Activated T-helper 17 cell treated with anti-CD3 and anti-CD28 coated beads, Interleukin-2, amount 50 U/mL, for 72 hours (primary cell): ENCODE measurements at places on chromosomes 2 and 18.

DNA sequence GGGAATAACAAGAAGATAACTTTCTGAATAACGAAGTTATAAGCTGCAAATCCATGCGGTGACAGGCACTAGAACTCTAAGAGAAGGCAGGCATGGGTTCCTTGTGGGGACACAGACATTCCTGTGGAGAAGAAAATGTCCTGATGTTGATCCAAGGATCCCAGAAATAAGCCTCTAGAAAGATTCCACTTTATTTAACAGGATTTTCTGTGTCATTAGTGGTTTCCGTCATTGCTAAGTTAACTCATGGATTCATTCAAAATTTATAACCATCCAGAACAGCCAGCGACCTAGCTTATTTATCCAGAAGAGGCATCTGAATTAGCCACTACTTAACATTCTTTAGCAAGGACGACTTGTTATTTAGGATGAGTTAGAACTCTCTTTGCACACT lies 10.0 kb upstream of the CD302 start:
- no peak overlapping the region for H3K27ac ChIP-seq
- ATAC-seq = no peak
- peaks cover 82% of the 10 kb centered on the region for H3K36me3 ChIP-seq

- peaks cover 7% of the 10 kb centered on the region for H3K27me3 ChIP-seq
- H3K4me3 ChIP-seq = no peak overlapping the region
- ATAC-seq = no peak
- no peaks in the 10 kb centered on the region for H3K4me1 ChIP-seq
Observed at GRCh38 chr18:73879766-73880165, 267.9 kb downstream of the FBXO15 start.

DNA sequence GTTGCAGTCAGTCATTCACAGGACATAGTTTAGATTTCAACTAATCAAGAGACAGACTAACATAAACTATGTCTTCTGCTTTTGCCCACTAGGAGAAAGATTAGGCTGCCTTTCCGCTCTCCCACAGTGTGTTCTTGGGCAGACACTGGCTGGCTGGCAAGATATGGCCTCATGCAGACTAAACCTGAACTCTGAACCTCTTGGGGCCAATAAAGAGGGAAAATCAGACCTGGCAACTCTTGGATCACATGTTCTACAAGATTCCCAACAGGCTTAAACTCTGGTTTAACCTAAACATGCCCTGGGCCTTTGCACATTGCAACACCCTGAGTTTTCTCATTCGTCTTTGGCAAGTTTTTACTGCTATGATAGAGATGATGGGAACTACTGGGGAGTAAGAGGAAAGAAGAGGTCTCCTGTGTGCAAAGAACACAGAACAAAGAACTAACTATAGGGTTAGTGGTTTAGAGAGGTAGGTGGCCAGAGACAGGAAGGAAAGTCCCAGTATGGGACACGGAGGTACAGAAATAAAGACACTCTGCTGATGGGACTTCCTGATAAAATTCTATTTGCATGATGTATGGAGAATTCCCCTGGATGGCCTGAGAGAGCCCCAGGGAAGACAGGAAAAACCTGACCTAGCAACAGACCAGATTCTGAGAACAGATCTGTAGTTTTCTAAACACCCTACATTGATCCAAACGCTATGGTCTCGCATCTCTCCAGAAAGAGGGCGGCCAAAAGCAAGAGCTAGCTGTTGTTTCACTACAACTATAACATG lies 2.0 kb upstream of the ATRAID start:
- no peaks in the 10 kb centered on the region for H3K27me3 ChIP-seq
- no peak for ATAC-seq
- H3K36me3 ChIP-seq = peaks cover 65% of the 10 kb centered on the region
- H3K4me3 ChIP-seq = peak overlapping the region; percentile 36
- peaks cover 36% of the 10 kb centered on the region for H3K4me1 ChIP-seq

- no peak overlapping the region for H3K4me3 ChIP-seq
- H3K27ac ChIP-seq = no peak overlapping the region
- no peaks in the 10 kb centered on the region for H3K27me3 ChIP-seq
- ATAC-seq = no peak
Observed at GRCh38 chr2:30649278-30649677, 158.0 kb downstream of the CAPN13 start.

DNA sequence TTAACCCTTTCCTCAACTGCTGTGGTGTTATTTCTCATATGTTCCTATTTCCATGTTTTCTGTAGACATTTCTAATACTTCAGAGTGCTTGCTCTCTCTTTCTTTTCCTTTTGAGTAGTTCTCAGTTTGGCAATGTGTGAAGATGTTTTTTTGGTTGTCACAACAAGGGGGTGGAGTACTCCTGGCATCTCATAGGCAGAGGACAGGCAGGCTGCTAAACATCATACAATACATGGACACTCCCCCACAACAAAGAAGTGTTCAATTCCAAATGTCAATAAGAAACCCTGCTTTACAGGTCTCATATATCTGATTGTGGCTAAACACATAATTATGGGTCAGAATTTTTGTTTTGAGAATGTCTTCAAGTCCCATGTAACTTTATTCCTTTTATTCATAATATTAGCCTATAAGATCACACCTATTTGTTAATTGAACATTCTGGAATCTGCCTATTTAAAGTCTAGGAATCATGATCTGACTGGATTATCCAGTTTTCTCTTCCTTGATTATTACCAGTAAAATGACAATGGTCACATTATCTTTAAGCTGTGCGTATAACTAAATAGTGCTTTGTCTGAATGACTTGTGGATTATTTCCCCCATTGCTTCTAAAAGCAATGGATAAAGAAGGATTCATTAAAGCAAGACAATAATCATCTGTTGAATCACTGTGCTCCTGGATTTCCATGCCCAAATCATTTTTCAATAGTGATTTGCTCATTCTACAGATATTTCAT lies 46.8 kb upstream of the ITPRID2 start:
- ATAC-seq = no peak
- H3K4me1 ChIP-seq = no peaks in the 10 kb centered on the region
- peaks cover 5% of the 10 kb centered on the region for H3K27me3 ChIP-seq

GRCh38 chr18:46679846-46680598 lies 23.0 kb upstream of the LOXHD1 start:
- H3K27ac ChIP-seq = no peak overlapping the region
- no peaks in the 10 kb centered on the region for H3K36me3 ChIP-seq
- H3K27me3 ChIP-seq = peaks cover 6% of the 10 kb centered on the region
- no peak overlapping the region for H3K4me3 ChIP-seq

DNA sequence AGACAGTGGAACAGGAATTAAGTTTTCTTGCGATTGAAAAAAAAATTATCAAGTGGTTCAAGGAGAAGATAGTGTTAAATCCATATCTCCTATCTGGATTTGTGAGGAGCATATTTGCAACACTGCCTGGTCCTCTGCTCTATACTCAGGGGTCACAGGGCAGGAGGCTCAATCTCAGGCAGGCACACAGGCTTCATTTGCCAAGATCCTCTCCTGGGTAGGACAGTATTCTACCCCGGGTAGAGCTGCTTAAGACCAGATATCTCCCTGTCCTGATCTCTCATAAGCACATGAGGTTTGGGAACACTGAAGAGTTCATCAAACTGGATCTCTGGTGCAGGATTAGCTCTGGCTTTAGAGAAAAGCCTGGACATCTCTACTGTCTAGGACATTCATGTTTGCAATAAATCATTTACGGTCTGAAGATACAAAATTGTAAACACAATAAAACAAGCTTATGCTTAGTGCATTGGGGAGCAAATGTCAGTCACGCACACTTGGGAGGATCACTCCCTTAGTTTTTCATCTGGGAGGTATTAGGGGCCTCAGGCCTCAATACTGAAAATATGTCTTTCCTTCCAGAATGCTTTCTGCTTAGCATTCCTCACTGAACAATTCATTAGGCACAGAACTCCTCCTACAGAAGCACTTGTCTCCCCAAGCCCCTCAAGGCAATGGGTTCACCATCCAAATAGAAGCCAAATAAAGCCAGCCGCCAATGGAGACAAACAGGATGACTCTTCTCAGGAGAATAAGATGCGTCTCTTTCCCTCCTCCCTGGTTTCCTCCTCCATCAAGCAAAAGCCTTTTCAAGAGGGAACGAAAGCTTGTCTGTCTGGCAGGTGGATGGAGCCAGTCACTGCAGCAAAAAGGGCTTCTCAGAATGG lies 34.1 kb upstream of the LCLAT1 start:
- no peaks in the 10 kb centered on the region for H3K36me3 ChIP-seq
- no peak overlapping the region for H3K27ac ChIP-seq
- H3K4me3 ChIP-seq = no peak overlapping the region
- ATAC-seq = no peak
- H3K4me1 ChIP-seq = peaks cover 17% of the 10 kb centered on the region
- no peaks in the 10 kb centered on the region for H3K27me3 ChIP-seq

DNA sequence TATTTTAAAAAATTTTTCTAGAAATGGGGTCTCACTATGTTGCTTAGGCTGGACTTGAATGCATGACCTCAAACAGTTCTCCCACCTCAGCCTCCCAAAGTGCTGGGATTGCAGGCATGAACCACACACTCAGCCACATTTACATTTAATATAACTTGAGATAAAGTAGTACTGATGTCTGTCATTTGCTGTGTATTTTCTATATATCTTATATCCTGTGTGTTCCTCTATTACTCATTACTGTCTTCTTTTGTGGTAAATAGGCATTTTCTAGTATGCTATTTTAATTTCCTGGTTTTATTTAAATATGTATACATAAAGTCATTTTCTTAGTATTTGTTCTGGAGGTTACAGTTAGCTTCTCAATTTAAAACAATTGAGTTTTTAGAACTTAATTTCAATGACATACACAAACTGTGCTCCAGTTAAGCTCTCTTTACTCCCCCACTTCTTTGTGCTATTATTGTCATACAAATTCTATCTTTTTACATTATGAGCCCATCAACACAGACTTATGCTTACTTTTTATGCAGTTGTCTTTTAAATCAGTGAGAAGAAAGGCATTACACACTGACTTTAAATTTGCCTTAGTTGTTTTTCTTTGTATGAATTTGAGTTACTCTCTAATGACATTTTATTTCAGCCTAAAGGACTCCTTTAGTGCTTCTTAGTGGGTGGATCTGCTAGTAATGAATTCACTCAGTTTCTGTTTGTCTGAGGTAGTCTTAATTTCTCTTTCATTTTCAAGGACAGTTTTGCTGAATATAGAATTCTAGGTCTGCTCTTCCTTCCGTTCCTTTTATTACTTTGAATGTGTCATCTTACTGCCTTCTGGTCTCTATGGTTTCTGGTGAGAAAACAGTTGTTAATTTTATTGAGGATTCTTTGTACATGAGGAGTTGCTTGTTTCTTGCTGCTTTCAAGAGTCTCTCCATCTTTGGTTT lies 6.2 kb upstream of the INPP4A start:
- H3K27ac ChIP-seq = peak overlapping the region; percentile 87
- H3K4me3 ChIP-seq = peak overlapping the region; percentile 56
- no peaks in the 10 kb centered on the region for H3K27me3 ChIP-seq
- peaks cover 12% of the 10 kb centered on the region for H3K4me1 ChIP-seq
- H3K36me3 ChIP-seq = no peaks in the 10 kb centered on the region

GRCh38 chr2:219416938-219417337 lies 1.2 kb upstream of the DES start:
- no peak overlapping the region for H3K27ac ChIP-seq
- no peaks in the 10 kb centered on the region for H3K36me3 ChIP-seq
- ATAC-seq = no peak
- H3K4me3 ChIP-seq = no peak overlapping the region
